ENCODE measurements at places on chromosomes 12 and 14.

GRCh38 chr12:12723681-12724420, 6.7 kb downstream of the CDKN1B start:
- DNase-seq = peak; percentile 48

DNA sequence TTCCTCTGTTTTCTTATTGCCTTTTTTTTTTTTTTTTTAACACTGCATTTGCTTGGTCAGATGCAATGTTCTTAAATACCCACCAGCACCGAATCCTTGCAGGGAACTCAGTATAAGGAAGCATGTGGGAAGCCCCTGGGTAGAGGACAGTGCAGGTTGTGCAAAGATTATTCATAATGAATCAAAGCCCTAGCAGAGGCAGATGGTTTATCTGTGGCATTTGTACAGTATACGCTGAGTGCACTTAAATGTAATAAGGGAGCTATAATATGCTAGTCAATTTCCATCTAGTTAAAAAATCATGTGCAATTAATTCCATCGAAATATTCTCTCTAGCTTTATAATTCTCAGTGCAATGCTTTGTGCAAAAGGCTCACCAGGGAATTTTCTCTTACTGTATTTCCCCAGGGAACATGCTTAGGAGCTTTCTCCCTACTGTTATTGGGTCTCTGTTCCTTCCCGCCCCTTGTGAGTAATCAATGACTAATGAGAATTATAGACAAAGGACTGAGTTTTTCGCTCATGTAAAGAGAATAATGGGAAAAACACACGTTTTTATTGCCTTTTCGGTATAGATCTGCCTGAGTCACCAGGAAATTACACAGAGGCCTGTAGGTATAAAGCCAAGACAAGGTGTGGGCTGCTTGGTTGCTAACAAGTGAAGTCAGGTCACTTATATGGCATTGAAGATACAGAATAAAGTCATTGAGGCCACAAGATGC, 1214.3 kb upstream of the TMEM132C start:
- no peak for DNase-seq

DNA sequence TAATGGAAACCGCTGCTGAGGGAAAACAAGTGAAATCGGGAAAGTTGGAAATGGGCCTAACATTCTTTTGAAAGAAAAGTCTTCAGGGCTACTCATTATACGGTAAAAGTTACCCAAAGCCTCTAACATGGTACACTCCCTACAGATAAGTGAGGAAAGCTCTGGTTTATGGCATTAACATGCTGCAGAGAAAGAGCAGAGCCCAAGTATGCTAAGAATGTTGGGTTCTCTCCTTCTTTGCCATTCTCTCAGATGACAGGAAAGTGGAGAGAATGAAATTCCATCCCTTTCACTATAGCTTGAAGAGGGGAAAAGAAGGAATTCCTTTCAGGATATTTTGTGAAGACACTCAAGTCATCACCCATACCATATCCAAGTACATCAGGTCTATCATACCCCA, 348.0 kb downstream of the SEC23A start:
- no peak for DNase-seq

DNA sequence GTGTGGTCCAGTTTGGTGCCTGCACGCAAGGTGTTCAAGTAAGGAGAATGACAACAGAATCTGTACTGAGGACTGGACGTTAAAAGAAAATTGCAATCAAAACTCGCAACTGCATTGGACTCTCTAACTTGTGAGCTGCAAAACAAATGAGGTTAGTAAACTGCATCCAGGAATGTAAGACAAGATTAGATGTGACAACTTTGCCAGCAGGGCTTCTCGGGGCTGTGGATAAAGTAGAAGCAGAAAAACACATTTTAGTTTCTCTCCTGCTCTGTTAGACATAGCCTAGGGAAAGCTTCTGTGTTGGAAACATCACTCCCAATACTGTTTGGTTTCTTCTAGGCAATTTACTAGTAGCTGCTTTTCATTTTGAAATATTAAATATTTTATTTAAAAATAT, 338.2 kb upstream of the NAV3 start:
- no peak for DNase-seq

- no peak for DNase-seq
Observed at GRCh38 chr12:56530390-56531055, 8.9 kb downstream of the RBMS2 start.

DNA sequence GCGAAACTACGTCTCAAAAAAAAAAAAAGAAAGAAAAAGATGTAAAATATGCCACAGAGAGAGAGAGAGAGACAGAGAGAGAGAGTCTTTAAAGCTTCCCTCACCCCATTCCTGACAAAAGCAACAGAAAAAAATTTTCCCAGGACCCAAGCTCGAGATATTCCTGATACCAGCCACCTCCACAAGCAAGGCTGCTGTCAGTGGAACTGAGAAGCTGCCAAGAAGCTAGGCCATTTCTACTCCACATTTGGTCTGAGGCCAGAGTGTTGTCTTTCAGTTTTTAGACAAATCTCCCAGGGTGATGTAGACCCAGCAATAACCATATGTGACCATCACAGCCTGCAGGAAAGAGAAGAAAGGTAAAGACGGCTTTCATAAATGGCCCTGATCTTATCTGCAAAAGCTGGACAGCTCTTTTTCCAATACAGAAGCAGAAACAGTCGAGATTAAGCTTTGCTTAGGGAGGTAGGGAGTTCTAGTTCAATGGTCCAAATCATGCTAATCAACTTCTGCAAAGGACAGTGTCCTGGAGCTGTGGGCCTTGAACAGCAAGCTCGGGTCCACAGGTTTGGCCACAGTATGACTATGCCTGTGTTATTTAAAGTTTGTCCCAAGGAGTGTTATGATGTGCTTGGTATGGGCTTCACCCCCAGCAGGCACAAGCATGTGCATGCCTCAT, 130.3 kb upstream of the NUDT4 start:
- no peak for DNase-seq

- no peak for DNase-seq
Observed at GRCh38 chr12:47323802-47324201, 244.0 kb upstream of the AMIGO2 start.

GRCh38 chr14:22502007-22502406, 87.0 kb downstream of the DAD1 start:
- no peak for DNase-seq

- no peak for DNase-seq
Observed at GRCh38 chr12:47841910-47842309, 22.2 kb upstream of the HDAC7 start.

GRCh38 chr12:95548056-95548538, 3.2 kb downstream of the USP44 start:
- DNase-seq = no peak

DNA sequence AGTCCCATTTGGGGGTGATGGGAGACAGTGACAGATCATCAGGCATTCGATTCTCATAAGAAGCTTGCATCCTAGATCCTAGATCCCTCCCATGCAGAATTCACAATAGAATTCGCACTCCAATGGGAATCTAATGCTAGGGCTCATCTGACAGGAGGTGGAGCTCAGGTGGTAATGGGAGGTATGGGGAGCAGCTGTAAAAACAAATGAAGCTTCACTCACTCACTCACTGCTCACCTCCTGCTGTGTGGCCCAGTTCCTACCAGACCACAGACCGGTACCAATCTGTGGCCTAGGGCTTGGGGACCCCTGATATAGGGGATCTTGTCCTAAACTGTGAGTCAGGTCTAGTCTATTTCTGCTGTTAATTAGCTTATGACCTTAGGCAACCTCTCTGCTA, 40.1 kb upstream of the EPS8 start:
- DNase-seq = no peak

GRCh38 chr14:21556378-21557083, 23.3 kb downstream of the OR10G3 start:
- DNase-seq = no peak

GRCh38 chr12:114406984-114407841, 1.3 kb upstream of the TBX5 start:
- DNase-seq = no peak

DNA sequence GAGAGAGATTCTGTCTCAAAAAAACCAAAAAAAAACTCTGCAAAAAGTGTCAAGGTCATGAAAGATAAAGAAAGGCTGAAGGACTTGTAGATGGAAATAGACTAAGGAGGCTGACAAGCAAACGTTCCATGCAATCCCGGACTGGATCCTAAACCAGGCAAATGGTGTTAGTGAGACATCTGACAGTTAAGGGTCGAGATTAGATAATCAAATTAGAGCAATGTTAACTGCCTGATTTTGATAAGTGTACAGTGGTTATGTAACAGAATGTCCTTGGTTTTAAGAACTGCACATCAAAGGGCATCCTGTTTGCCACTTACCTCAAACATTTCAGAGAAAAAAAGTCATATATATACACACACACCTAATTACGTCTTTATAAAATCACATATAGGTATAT, 3.5 kb upstream of the RAN start:
- no peak for DNase-seq

DNA sequence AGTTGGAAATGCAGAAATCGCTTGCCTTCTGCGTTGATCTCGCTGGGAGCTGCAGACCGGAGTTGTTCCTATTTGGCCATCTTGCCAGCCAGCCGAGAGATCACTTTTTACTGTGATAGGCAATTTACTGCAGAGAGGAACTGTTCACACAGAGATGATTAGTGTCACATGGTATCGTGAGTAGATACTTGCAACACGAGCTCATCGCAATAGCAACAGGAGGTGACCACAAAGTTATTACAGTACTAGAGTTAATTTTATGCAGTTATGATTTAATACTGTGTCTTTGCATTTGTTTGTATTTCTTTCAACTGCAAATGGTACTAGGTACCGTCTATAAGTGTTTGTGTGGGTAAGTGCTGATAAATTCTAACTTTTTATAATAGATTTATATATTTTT, 27.8 kb downstream of the NOPCHAP1 start:
- no peak for DNase-seq

DNA sequence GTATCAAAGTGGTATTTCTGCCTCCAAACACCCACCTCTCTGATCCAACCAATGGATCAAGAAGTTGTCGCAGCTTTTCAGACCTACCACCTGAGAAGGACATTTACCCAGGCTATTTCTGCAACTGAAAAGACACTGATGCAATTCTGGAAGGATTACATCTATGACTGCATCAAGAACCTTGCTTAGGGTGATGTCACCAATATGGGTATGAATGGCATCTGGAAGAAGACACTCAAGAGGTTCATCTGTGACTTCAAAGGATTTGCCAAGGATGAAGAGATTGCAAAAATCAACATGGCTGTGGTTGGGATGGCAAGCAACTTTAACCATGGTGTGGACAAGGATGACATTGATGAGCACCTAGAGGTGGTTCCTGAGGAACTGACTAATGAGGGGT, 154.2 kb downstream of the PCNX1 start:
- no peak for DNase-seq

- no peak for DNase-seq
Observed at GRCh38 chr12:52622349-52622748, 4.0 kb upstream of the KRT73 start.

- DNase-seq = no peak
Observed at GRCh38 chr14:57362361-57362760, 28.0 kb upstream of the NAA30 start.

DNA sequence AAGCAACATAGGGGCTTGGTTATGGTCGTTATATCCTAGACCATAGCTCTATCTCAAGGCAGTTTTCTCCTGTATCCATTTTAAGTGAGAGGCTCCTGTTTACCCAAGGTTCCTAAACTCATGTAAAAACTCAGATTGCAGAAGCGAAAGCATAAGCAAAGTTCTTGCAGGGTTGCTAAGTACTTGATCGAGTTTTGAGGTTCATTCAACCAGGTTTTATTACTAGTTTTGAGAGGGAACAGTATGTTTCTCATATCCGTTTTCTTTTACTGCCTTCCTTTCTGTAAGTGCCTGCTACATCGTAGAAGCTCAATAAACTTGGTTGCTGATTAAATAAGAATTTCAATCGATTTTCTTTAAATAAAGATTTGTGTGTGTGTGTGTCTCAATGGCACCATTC, 5.1 kb downstream of the AKAP3 start:
- DNase-seq = no peak

GRCh38 chr12:89799316-89799715, 90.7 kb upstream of the ATP2B1 start:
- no peak for DNase-seq

DNA sequence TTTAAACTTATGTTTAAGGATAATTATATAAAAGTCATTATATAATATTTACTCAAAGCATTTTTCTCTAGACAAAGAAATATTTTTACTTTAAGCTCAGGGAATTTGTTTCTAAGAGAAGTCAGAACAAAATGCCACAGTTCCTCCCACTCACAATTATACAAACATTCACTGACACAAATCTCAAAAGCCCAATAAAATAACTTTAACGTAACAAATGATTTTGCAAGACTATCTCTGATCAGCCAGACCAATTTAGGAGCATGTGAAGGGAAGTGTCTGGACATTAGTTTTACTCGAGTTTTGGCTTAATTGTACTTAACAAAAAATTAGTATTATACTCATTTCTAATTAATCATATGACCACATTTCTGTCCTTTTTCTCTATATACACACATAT, 41.2 kb downstream of the COCH start:
- DNase-seq = no peak

GRCh38 chr14:21796916-21797315, 123.3 kb upstream of the OR4E1 start:
- no peak for DNase-seq

- DNase-seq = no peak
Observed at GRCh38 chr14:52950410-52950897, 396 bp downstream of the FERMT2 start.

DNA sequence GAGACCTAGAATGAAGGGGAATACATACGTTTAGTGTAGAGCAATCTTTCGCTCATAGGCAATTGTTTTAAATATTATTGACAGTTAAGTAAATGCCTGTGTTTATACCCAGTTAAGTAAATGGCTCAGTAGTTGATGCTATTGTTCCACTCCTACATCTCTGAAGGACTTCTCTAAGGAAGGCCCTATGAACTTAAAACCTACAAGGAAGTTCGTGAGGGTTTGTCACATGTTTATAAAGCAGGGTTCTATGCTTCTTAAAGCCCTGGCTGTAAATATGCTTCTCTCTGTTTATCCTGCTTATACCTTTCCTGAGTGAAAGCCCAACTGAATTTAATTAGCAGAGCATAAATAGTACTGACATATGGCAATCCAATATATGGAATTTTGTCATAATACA, 282.1 kb upstream of the NPAS3 start:
- no peak for DNase-seq

DNA sequence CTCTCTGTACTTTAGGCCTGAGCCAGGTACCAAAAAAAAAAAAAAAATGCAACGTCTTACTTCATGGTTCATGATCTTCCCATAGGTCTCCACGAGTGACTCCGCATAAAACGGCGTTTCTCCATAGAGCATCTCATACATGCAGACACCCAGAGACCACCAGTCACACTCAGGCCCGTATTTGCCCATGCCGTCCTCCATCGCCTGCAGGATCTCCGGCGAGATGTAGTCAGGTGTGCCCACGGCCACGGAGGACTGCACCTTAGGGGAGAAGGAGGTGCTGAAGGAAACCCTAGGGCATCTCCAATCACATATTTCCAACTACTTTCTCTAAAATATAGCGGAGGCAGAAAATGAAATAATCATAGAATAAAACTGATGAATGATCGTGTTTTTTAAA, 61.0 kb downstream of the AMN start:
- DNase-seq = no peak

Measured in CD4-positive, alpha-beta T cell treated with Interleukin-15 for 1 hour (primary cell).